A549 treated with Mapracorat at 1 μM for 4 hours (cell line): ENCODE measurements at places on chromosomes 3 and 15. TPM values are rescaled to one million over a fixed set of nuclear protein-coding genes. Genes with fewer than 3 reads are reported as not detected.

FBXL2 gene
- total RNA-seq, result 5.5 to 8.3 TPM (median 7.5 TPM) in 5 replicates

NLGN1 gene
- total RNA-seq, result not detected in 5 replicates

ST6GAL1 gene
- 2.4 to 4.6 TPM (median 3.6 TPM) in 5 replicates for total RNA-seq

SLC9A9 gene
- 0.19 to 0.45 TPM (median 0.34 TPM) in 5 replicates for total RNA-seq

GOLGA6A gene
- 0.07 to 0.26 TPM (median 0.10 TPM) in 5 replicates for total RNA-seq

CMSS1 gene
- total RNA-seq, result 47.4 to 61.7 TPM (median 56.4 TPM) in 5 replicates

UACA gene
- 34.9 to 41.1 TPM (median 39.7 TPM) in 5 replicates for total RNA-seq

TF gene
- 0.34 to 1.5 TPM (median 0.66 TPM) in 5 replicates for total RNA-seq
